ENCODE measurements at places on chromosomes 5 and 9. TPM values are rescaled to one million over a fixed set of nuclear protein-coding genes. Genes with fewer than 3 reads are reported as not detected.

- no peak for DNase-seq
Measured at GRCh38 chr9:6215562-6215961, at the start of gene IL33. TSS of gene IL33 (plus strand) at chr9:6215807. CDS start at chr9:6241695, 25,888 bp downstream.

DNA sequence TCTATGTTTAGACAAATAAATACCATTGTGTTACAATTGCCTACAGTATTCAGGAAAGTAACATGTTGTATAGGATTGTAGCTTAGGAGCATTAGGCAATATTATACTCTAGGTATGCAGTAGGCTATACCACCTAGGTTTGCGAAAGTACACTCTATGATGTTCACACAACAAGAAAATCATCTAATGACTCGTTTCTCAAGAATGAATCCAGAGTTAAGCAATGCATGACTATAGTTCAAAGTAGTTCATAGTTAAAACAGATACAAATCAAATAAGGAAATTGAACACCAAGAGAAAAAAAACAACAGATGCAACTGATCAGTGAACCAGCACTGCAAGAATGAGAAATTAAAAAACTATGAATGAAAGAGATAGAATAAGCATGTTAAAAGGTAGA is 27.6 kb upstream of the ABLIM3 start:
- no peak for DNase-seq

DNA sequence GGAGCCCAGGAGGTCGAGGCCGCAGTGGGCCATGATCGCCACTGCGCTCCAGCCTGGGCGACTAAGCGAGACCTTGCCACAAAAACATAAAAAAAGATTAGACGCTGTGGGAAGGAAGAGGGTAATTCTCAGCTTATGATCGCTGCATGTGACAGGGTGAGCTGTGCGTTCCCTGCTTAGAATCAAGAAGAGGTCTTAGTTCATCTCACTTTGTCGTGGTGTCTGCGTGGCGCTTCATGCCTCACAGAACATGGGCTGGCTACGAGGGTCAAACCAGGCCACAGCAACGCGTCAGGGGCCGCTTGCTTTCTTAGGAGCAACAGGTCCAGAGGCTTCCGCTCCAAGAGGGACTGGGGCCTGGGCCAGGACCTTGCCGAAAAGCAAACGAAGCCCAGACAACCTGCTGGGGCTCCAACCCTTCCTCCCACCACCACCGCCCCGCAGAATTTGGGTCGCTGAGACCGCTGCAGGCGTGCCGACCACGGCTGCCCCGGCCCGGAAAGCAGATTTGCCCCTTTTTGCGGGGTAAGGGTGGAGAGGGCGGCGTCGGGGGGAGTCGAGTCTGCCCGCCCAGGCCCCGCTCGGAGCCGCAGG is 10.0 kb upstream of the GRIN1 start:
- no peak for DNase-seq

DNA sequence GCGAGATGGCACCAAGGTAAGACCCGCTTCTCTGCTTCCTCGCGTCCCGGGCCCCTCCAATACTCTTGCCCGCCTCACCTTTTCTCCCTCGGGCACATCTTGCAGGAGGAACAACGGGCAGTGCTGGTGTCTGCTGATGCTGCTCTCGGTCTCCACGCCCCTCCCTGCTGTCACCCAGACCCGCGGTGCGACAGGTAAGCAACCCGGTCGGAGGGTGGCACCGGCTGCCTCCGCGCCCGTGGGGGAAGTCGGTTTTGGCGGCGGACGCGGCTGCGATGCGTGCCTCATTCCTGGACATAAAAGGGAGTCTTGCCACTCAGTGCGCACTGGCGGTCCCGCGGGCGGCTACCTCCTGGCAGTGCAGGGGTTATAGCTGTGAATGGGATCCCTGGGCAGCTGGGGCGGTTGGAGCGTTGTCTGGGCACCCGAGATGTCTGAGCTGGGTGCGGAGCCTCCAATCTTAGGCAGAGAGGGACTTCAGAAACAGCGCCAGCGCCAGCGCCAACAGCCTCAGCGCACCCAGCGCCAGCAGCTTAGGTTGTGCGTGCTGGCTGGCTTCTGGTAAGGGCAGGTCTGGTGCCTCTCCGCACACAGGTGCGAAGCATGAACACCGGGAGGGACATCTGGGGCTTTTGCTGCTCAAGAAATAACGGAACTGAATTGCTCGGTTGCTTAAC is 488 bp downstream of the COL15A1 start:
- DNase-seq, result no peak

- no peak for DNase-seq
Measured at GRCh38 chr5:79285833-79286232, 49.9 kb downstream of the JMY start.

DNA sequence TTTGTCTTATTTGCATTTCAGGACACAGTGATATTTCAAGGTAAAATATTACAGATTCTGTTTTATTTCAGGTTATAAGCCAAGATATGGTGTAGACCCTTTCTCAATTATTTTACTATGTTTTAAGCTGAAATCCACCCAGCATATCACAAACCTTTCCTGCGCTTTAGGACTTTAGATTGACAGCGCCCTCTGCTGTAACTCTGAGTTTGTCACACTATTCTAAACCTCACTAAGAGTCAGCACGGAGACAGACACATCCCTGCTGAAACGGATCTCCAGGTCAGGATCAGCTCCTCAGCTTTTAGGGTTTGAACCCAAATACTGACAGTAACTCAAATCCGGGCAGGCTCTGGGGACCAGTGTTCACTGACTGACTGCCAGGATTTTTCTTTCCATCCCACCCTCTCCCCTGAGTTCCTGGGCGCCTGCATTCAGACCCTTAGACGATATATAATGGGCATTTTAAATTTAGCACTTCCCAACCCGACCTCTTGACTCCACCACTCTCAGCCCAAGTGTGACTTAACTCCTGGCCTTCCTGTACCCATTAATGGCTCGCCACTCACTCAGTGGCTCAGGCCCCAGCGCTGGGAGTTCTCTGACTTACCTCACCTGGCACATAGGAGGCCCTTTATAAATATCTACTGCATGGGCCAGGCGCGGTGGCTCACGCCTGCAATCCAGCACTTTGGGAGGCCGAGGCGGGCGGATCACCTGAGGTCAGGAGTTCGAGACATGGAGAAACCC is 33.5 kb downstream of the TLX3 start:
- no peak for DNase-seq

GRCh38 chr5:154309805-154310204 is 119.3 kb downstream of the GALNT10 start:
- DNase-seq, result no peak

- DNase-seq, result no peak
Measured at GRCh38 chr5:15354021-15354420, 146.0 kb upstream of the FBXL7 start.

- no peak for DNase-seq
Measured at GRCh38 chr5:158877124-158877581, 222.6 kb downstream of the EBF1 start.

GRCh38 chr9:106860721-106861639 is 2.0 kb upstream of the ZNF462 start:
- DNase-seq, result no peak

DNA sequence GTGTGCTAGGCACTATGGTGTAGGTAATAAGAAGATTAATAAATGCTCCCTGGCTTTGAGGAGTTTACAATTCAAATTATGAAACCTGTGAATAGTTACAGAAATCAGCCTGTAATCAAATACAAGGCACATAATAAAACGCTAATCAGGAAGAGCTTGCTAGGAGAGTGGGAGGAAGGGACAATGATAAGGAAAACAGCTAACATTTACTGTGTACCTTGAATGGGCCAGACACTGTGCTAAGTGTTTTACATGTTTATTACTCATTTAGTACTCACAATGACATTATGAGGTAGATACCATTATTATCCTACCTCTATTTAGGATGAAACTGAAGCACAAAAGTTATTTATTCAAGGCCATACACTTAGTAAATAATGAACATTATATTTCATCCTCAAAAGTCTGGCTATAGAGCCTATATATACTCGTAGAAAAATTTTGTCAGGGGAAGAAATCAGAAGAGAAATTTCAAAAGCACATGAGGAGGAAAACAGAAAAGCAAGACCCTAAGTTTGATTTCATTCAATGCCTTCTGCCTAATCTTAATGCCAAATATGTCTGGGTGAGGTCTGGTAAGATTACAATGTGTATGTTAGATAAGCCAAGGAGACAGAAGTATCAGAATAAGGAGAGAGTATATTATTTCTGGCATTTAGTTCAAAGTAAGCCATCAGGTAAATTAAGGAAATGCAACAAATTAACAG is 35.9 kb downstream of the AFF4 start:
- DNase-seq, result no peak

DNA sequence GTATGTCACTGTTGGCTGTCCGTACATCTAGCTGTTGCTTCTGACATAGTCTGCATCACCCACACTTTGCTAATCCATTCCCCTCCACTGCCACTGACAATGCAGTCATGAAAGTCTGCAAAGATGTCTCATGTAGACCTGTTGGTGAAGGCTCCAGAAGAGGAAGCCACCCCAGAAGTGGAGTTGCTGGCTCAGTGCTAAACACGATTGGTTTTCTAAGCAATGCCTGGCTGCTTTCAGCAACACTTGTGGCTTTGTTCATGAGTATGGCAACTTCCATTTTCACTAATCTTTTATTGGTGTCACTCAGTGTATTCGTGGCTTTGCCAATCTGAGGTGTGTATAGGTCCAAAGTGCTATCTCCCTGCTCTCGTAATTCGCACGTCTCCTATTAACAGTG is 288.1 kb downstream of the GADD45G start:
- no peak for DNase-seq

GRCh38 chr9:8802242-8802641 is 1002.7 kb upstream of the DMAC1 start:
- DNase-seq, result no peak

GRCh38 chr5:170920196-170920595 is 58.4 kb downstream of the RANBP17 start:
- no peak for DNase-seq

DNA sequence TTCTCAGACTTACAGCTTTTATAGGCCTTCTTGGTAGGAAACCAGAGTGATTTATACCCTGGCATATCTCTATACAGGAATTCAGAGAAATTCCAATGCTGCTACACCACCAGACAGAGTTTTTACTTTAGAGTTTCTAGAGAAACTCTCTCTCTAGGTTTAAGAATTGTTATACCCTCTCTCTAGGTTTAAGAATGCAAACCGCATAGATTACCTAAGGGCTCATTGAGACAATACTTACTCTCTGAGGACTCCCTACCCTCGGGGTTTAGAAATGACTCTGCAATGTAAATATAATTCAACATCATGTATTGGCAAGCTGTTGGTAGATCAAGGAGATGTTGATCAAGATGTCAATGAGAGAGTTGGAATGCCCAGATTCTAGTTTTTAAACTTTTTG is 15.3 kb upstream of the ELAVL2 start:
- DNase-seq, result no peak

DNA sequence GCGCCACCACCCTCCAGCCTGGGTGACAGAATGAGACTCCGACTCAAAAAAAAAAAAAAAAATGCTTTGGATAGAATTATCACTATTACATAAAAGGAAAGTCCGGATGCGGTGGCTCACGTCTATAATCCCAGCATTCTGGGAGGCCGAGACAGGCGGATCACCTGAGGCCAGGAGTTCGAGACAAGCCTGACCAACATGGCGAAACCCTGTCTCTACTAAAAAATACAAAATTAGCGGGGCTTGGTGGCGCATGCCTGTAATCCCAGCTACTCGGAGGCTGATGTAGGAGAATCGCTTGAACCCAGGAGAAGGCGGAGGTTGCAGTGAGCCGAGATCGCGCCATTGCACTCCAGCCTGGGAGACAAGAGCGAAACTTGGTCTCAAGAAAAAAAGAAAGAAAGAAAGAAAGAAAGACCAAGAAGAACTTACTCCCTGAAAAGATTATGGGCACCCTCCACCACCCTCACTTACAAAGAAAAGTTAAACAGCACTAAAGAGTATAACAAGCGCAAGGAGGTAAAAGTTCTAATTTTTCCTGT is 17.8 kb downstream of the CDKN2A start:
- no peak for DNase-seq

Gene MEIKIN
- polyA plus RNA-seq, result not detected

Gene PFN3
- polyA plus RNA-seq, result not detected

Gene WNT8A
- not detected for polyA plus RNA-seq

Gene FOXI1
- polyA plus RNA-seq, result not detected

Gene SNX30
- polyA plus RNA-seq, result 0.53 TPM
